ENCODE measurements at places on chromosomes 5 and 9.

DNA sequence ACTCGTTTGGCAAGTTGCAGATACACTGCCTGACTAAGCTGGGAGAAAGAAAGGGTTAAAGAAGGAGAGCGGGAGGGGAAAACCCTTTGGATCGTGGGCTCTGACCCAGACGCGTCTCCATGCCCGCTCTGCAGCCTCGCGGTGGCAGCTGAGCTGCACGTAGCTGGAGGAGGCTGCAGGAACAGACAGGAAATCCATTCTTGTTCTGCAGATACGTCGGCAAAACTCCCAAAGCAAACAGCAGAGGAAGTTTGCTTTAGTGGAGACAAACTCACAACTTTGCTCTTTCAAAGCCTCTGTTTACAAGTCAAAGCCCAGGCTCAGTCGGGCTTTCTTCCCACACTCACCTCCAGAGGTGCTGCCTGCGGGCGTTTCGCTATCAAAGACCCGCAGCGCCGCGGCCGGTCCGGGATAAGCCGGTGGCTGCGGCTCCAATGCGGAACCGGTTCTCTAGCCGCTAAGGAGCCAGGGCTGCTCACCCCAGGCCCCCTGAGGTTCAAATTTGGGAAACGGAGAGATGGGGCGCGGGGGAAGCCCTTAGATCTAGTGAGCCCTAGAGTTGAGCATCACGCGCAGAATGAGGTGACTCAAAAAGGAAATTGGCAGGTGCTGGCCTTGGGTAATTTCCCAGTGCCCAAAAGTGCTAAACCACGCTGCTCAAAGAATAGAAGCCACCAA is 60.7 kb downstream of the MAT2B start:
- DNase-seq, result no peak

GRCh38 chr5:141869040-141869439 is 9.2 kb downstream of the PCDH1 start:
- no peak for DNase-seq

GRCh38 chr9:126439402-126439765 is 112.8 kb downstream of the MVB12B start:
- DNase-seq, result no peak

DNA sequence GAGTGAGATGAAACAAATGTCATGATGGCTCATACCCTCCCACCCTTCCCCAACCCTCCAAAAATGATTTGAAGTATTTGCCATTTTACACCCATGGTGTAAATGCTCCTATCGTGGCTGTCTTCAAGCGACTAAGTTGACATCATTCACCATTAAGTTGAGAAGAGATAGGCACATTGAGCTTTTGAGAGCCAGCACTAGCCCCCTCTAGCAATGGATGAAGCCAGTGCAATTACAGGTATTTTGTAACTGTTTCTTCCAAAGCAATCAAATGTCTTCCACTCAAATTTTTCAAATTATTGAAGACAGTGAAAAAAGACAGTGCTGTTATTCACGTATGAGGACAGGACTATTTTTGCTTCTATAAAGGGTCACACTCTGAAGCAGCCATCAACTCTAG is 371.5 kb upstream of the KLF4 start:
- DNase-seq, result no peak

- DNase-seq, result peak; percentile 23
Measured at GRCh38 chr5:82351754-82352145, 73.6 kb upstream of the RPS23 start.

GRCh38 chr5:179171251-179171815 is 111.2 kb downstream of the ZNF354C start:
- DNase-seq, result no peak

- no peak for DNase-seq
Measured at GRCh38 chr5:65292196-65292595, 189.5 kb downstream of the ADAMTS6 start.

- no peak for DNase-seq
Measured at GRCh38 chr9:6619909-6620308, 25.6 kb downstream of the GLDC start.

DNA sequence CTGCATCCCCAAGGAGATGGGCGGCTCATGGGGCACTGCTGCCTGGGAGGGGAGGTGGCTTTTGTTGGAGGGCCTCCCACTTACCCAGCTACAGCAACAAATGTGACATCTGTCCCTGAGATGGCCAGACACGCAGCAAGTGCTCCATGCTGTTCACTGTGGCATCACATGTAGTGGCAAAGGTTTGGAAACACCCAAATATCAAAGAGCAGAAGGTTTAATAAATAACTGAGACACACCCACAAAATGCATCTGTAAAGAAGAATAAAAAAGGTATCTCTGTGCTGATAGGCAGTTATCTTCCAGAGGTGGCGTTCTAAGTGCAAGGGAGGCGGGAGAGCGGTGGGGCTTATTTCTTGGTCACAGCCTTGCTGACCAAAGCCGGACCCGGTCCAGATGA is 23.3 kb upstream of the CLPTM1L start:
- DNase-seq, result no peak

- DNase-seq, result no peak
Measured at GRCh38 chr5:28516722-28517121, 1478.3 kb upstream of the CDH9 start.

DNA sequence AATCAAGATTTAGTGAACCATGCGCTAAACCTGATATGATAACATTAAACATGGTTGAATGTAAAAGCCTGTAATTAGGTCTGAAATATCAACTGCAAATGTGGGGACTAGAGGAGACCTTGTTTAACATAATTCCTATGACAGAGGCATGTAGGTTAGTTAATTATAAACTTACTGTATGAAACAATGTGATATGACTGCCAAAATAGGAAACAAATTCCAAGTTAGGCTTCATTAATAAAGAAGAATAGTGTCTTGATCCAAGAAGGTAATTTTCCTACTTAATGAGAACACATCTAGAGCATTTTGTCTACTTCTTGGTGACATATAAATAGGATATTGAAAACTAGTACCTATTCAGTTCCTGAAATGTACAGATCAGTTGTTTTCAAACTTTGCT is 136.2 kb upstream of the TARS1 start:
- no peak for DNase-seq

GRCh38 chr5:93748875-93749397 is 7.5 kb upstream of the POU5F2 start:
- DNase-seq, result no peak

GRCh38 chr9:134026581-134026980 is 1.3 kb downstream of the BRD3OS start:
- DNase-seq, result no peak

DNA sequence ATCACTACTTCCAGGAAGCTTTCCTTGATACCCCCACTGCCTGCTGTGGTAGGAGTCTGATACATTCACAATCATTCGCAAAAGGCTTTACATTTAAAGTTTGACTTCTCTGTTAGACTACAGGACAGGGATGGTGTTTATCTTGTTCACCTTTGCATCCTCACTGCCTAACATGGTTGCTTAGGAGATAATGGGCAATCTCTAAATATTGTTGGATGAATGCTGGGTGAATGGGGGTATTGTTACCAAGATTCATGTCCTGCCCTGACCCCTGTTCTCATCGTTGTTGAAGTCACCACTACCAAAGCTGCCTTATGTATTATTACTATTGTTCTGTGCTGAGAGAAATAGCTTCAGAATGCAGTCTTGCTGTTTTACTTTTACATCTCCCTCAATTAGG is 7.7 kb upstream of the TMEFF1 start:
- DNase-seq, result no peak

DNA sequence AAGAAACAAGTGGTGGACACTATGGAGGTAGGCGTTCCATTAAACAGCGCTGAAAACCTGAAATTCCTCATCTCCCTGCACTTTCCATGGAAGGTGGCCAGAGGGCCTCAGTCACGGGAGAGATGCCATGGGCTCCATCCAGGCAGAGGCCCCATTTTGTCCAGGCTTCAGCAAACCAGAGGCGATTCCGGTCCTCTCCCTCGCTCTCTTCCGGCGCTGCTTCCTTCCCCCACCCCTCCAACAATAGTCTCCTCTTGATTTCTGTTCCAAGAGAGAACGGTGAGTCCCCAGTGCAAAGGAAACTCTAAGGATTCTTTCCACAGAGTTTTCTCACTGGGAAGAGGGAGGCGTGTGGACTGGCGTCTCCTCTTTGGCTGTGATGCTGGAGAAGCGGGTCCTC is 7.5 kb downstream of the ZNF366 start:
- no peak for DNase-seq

- DNase-seq, result no peak
Measured at GRCh38 chr5:60299944-60300343, 400.0 kb downstream of the DEPDC1B start.

DNA sequence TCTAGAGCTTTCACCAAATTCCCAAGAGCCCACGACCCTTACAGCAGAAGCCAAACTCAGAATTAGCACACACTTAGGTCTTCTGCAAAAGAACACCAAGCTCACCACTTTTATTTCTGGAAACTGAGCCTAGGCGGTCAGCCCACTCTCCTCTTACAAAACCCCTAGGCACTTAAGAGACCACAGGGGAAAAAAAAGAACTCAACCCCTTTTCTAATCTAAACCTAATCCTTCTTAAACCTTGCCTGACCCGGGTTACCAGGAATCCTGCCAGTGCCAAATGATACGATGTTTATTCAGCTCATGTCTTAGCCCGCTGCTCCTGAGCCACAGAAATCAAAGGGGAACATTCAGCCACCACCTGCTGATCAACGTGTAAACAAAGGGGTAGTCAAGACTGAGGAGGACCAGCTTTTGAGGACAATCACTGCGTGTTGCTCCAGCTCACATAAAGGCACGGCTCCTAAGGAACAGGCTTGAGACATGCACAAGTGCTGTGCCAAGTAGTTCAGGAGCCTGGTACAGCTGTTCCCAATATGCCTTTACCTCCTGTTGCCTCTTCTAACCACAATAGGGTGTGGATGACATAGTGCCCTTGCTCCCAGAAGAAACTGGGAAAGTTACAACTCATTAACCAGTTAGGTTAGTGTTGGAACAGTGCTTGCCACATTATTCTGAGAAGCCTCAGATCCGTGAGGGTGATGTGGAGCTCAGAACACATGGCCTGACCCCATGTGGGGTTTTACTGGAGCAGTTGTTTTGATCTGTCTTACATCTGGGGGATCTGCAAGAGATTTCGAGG is 49.3 kb downstream of the ZFAND5 start:
- DNase-seq, result no peak
